ENCODE measurements at places on chromosomes 16 and 17.
A peak's percentile ranks its signal among the peaks of the same experiment; 100 is the strongest.

GRCh38 chr17:3963237-3964201 is 718 bp downstream of the ATP2A3 start:
- DNase-seq: no peak

DNA sequence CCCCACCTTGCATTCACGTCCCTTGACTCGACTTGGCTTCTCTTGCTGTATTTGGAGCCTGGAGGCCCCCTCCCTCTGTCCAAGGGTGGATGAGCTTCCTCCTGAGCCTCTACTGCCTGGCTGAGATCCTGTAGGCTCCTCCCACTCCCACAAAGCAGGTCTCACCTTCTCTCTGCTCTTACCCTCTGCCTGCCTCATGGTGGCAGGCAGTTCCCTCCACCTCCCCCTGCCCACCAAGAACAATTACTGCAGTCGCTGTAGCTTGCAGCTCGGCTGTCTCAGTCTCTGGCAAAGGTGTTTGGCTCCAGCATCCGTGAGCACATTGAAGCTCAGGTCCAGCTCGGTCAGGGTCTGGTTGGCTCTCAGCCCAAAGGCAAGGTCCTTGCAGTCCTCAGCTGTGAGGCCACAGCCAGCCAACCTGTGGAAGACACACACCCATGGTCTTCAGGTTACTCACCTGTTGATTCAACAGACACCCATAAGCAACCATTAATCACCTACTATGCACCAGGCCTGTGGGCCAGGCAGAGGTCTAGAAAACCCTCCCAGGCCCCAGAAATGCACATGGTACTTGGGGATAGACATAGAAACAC is 42.6 kb downstream of the NLRP1 start:
- DNase-seq: no peak

GRCh38 chr17:82802075-82802780 is 37.6 kb downstream of the ZNF750 start:
- DNase-seq: peak; percentile 13

DNA sequence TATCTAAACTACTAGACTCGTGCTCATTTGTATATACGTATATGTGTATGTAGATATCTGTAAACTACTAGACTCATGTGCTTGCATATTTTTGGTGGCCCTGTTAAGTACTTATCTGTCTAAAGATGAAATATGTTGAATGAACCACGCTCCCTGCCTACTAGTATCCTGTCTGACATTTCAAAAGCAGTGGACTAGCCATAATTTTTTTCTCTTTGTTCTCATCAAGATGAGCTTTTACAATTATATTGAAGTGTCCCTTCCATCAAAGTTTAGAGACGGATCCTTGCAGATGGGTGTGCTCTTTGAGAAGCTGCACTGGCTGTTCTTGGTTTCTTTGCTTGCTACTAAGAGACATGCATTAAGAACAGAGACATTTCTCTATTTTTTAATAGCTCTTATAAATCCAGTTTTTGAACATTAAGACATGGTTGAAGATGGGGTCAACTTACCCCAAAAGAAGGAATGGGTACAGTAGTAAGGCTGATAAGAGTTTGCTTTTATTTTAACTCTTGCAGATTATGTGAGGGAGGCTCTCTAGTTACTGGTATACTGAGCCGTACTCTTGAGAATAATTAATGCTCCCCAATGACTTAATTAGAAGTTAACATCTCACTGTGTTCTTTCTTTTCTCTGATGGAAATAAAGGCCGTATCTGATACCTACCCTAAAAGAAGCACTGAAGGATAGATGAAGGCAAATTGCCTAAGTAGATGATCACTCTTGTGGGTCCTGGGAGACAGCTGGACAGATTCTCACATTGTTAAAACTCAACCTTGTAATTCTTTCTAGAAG is 3.4 kb downstream of the CNTNAP4 start:
- DNase-seq: no peak

DNA sequence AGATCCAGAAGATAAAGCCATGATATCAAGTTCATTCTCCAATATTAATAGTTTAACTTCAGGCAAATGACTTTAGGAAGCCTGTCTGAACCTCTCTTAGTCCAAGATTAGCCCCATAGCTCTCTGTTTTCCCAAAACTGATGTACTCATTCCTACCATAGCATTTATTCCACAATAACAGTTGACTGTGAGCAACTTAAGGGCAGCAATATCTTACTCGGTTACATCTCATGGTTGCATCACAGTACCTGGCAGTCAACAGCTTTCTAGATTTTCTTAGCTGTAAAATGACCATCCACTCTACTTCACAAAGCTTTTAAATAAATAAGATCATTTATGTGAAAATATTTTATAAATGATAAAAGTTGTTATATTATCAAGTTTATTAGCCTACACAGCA is 58.2 kb upstream of the STAC2 start:
- no peak for DNase-seq

DNA sequence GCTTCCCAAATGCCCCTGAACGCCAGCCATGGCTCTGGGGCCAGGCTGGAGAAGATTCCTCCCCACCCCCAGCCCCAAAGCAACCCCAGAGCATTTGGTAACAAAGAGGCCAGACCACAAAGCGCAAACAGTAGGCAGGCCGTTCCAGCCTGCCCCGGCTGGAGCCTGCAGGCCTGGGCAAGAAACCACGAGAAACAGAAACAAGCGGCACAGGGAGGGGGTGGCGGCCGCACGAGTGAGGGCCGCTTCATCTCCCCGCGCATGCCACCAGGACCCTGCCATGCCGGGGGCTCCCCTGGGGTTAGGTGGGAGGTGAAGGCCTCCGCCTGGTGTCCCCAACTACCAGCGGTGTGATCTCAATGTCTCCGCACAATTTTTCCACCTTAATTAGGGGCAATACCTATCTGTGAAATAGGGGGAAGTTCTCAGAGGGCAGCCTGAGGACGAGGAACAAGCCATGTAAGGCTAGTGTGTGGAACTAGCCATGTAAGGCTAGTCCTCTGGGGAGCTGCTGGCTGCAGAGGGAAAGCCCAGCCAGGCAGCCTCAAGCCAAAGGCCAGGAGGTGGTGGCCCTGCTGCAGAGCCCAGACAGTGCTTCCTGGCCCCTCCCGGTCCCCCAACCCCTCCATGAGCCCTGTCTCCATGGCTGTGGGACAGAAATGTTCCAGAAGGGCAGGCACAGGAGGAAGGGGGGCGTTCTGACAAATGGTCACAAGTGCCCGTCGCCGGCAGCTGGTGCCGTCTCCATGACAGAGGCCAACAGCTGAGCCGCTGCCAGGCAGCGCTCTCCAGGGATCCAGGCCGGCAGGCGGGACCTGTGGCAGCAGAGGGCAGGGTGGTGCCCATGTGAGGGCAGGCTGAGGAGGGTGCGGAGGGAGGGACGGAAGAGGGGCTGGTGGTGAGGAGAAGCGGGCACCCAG is 14.5 kb upstream of the MTSS2 start:
- no peak for DNase-seq

DNA sequence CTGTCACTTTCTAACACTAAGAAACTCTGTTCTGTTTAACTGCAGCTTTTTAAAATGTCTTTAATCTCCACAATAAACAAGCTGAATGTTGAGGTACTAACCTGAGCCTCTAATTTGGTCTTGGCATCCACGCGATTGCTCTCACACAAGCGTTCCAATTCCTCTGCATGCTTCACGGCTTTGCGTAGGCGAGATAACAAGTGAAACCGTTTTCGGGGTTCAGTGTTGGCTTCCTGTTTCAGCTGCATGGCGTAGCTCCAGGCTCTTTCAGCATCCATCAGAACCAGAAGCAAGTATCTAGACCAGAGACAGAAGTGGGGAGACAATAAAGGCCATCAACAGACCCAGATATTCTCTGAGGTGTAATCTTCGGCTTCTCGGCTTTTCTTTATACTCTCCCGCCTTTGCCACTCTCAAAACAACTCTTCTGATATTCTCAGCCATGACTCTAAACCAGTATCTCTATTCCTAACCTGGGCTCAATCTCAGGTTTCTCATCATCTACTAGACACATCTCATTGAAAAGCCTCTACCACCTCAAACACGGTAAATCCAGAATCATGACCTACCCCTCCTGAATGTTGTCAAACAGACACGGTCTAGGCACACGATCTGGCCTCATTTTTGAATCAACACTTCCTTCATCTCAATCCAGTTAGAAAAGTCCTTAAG is 8.3 kb downstream of the SRP68 start:
- DNase-seq: no peak

GRCh38 chr17:16342979-16343378 is 10.3 kb downstream of the CENPV start:
- no peak for DNase-seq

DNA sequence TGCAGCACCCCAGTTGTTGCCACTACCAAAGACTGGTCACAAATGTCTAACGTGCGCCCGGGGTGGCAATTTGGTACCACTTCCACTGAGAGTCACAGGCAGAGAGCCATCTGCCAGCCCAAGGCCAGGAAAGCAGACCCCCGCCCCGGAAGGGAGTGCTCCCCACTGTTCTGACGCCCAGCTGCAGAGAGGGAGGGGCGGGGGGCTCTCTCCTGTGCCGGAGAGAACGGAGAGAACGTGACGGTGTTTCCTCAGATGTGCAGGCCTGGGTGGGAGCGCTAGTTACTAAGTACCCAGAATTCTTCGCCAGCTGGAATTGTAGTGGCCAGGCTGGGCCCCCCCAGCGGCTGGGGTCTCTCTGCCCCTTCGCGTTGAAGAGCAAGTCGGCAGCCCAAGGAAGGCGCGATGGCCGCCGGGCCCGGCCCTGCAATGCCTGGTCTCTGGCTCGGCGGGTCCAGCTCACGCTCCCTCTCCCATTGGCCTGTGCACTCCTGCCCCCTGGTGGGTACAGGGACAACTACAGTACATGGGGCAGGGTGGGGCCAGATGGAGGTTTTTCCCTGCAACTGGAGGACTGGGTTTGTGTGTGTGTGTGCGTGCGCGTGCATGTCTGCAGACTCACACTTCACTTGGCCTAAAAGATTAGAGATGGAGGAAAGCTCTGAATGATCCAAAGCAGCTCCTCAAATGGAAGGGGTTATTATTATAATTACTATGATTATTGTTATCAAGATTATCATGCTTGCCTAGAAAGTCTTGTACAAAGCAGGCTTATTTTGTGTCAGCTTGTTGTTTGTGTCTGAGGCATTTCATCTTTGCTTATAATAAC is 107.1 kb downstream of the AMFR start:
- DNase-seq: peak; percentile 52

DNA sequence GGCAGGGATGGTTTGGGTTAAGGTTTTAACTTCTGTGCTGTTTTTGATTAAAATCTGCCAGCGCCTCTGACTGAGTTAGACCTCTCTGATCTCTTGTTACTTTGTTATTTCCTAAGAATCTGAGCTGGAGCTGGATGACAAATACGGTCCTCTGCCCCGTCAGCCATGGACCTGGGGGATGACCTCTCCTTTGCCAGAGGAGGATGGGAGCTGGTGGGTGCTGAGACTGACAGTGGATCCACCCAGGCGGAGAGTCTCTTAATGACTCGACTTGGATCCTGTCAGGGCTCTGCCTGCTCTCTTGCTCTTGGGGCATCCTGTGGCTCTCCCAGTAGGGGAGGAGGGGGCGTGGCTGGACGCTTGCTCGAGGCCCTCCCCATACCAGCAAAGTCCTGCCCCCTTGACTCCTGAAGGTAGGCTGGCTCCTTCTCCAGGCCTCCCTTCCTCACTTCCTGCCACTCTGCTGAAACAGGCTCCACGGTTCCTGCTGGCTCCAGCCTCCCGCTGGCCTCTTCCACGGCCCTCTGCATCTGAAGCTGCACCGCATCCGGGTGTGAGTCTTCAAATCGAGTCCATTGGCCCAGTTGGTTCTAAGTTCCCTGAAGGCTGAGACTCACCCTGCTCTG is 24.8 kb upstream of the MAP3K14 start:
- peak; percentile 86 for DNase-seq

DNA sequence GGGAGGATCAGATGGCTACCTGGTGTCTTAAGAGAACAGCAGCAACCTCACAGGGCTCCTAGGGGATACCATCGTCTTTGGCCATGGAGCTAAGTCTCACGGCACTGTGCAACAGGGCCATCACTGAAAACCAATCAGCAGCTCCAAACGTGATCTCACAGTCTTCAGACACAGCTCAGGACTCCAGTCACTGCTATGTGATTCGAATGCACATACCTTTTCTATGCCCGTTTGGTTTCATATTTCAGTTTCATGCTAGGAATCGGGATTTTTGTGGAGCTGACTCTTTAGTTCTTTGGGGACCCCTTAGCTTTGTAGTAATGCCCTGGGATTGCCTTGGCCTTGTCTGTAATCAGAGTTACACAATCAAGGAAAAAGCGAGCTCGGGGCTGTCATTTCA is 162.8 kb upstream of the CDH11 start:
- no peak for DNase-seq

GRCh38 chr16:46718214-46718613 is 28.8 kb downstream of the ORC6 start:
- DNase-seq: no peak

DNA sequence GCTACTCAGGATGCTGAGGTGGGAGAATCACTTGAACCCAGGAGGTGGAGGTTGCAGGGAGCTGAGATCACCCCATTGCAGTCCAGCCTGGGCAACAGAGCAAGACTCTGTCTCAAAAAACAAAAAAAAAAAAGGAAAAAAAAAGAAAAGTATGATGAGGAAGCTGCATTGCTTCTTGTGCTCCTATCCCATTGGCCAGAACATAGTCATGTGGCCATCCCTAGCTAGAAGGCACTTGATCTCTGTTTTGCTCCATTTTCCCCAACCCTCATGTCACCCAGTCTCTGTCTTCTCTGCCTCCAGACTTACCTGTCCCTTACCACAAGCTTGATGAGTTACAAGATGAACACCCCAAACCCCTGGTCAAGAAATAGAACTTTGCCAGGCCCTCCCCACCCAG is 112.7 kb upstream of the TMEM97 start:
- DNase-seq: no peak

- peak; percentile 24 for DNase-seq
These were observed 187.6 kb downstream of the RGS9 start for GRCh38 chr17:65324611-65325342.

GRCh38 chr17:28957277-28957991 is 6.1 kb upstream of the PHF12 start:
- no peak for DNase-seq

DNA sequence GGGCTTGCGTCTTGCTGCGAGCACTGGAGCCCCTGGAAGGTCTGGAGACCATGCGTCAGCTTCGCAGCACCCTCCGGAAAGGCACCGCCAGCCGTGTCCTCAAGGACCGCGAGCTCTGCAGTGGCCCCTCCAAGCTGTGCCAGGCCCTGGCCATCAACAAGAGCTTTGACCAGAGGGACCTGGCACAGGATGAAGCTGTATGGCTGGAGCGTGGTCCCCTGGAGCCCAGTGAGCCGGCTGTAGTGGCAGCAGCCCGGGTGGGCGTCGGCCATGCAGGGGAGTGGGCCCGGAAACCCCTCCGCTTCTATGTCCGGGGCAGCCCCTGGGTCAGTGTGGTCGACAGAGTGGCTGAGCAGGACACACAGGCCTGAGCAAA is 7.4 kb downstream of the MPG start:
- DNase-seq: no peak
